ENCODE measurements at places on chromosomes 7 and 10.

- DNase-seq: no peak
Measured at GRCh38 chr7:150516956-150517745, 2.5 kb downstream of the GIMAP7 start.

DNA sequence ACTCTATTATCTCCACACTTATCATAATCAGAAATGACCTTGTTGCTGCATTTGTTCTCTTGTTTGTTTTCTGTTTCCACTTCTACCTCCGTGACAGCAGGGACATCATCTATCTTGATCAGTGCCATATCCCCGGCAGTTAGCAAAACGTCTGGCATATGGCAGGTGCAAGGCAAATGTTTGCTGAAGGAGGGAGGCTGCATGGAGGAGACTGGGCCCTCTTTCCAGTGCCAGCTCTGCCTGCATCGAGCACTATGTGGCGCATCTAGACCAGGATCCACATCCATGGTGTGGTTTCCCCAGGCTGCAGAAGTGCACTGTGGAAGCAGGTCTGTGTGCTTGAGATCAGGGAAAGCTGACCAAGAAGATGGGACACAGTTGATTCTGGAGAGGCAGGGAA lies 181.2 kb downstream of the KCNMA1 start:
- no peak for DNase-seq

DNA sequence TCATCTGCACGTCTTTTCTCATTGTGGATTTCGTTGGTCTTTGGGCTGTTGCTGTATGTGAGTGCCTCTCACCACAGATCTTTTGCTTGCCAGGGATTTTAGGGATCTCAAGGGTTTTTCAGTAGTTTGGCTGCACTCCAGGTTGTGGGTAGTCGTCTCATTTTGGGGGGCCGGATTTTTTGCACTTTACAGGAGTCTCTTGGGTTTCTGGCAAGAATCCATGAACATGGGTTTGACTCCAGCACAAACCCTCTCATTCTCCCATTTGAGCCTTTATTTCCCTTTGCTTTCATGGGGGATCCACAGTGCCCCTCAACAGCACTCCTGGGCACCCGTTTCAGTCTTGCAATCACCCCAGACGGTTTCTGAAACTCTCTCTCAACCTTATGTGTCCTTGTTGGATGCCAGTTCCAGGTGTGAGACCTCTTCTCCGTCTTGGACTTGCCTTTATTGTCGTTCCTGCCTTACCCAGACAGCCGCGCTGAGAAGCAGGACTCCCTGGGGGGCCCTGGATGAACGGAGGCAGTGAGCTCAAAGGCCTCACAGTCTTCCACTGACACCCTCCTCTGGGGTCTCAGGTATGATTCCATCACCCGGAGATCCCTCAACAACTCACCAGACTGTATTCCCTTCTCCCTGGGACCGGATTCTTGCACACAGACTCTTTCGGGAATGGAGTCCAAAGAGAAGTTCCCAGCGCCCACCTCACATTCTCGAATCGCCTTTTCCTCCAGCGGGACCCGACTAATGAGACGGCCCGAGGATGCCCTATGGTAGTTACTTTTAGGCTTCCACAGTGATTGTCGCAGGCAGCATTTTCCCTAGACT lies 18.8 kb upstream of the ZNF273 start:
- DNase-seq: no peak

DNA sequence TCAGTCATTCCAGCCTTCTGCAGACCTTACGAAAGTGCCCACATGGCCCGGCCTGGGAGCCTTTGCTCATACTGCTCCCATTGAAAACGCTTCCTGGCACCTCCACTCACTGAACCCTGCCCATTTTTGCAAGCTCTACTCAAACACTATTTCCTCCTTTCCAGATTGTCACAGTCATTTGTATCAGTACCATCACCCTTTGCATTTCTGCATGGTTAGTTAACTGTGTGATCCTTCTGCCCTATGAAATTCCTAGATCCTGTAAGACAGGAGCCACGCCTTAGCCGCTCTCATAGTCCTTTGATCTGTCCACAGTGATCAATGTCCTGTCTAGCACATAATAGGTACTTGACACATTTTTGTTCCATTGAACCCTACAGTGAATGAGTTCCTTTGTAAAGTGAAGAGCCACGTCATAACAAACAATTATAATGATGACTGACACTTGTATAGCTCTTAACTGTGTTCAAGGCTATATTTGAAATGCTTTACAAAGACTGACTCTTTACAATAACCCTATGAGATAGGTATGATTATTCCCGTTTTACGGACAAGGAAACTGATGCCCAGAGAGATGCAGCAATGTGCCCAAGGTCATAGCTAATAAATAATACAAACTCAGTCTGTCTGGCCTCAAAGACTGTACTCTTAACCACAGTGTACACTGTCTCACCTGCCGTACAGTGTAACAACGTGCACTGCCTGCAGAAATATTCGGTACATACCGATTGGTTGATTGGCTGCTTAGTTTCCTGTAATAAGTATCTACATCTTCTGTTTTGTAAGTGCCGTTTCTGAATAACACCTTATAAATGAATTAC lies 16.6 kb upstream of the ITIH2 start:
- DNase-seq: no peak

DNA sequence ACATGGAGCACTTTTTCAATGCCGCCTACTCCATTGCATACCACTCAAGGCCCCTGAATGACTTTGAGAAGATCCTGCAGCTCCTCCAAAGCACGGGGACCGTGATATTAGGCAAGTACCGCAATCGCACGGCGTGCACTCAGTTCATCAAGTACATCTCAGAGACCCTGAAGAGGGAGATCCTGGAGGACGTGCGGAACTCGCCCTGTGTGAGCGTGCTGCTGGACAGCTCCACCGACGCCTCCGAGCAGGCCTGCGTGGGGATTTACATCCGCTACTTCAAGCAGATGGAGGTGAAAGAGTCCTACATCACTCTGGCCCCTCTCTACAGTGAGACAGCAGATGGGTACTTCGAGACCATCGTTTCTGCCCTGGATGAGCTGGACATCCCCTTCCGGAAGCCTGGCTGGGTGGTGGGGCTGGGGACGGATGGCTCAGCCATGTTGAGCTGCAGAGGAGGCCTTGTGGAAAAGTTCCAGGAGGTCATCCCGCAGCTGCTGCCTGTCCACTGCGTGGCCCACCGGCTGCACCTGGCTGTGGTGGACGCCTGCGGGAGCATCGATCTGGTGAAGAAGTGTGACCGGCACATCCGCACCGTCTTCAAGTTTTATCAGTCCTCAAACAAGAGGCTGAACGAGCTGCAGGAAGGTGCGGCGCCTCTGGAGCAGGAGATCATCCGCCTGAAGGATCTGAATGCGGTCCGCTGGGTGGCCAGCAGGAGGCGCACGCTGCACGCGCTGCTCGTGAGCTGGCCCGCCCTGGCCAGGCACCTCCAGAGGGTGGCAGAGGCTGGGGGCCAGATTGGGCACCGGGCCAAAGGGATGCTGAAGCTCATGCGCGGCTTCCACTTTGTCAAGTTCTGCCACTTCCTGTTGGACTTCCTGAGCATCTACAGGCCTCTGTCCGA lies 12.7 kb upstream of the ATP6V0E2 start:
- DNase-seq: no peak

DNA sequence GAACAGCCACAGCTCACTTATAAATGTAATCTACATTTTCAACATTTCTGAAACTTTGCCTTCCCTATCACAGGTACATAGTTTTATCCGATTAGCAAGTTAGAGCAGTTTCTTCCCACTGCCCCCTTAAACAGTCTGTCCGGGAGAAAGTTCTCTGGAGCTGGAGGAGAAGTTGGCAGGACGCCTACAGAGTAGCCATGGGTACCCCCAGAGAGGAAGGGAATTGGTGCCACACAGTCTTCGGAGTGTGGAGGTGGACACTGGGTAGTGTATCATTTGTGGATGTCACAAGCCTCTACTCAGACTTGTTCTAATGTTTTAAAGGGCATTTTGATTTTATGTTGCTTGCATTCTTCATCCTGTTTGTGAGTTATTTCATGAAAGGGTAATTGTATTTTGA lies 39.0 kb downstream of the TAF3 start:
- DNase-seq: no peak

DNA sequence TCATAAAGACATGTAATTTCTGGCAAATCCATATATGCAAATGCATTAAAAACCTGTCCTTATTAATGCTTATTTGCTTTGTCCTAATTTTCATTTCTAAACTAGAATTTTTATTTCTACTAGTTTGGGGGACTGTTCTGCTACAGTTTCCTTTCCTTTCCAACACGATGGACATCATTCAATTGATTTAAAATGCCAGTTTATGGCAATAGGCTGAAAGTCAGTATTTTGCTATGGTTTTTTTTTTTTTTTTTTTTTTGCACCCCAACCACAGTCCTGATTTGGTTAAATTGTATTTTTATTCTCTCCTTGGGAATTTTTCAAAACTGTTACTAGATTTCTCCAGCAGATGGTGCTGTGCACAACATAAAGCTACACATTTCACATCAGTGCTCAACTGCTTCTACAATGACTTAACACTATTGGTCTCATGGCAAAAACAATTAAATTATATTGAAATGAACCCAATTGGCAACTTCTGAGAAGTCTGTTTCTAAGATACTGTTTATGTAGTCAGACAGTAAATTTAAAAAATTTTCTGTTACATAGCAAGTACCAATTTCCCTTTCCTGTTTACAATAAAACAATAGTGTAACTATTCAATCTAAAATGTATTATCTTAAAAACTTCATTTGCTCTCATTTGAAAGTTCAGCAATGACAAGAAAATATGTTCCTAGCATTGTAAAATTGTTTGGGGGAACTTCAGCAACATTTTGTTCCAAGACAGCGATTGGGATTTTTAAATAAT lies 193.8 kb upstream of the CCDC6 start:
- no peak for DNase-seq

DNA sequence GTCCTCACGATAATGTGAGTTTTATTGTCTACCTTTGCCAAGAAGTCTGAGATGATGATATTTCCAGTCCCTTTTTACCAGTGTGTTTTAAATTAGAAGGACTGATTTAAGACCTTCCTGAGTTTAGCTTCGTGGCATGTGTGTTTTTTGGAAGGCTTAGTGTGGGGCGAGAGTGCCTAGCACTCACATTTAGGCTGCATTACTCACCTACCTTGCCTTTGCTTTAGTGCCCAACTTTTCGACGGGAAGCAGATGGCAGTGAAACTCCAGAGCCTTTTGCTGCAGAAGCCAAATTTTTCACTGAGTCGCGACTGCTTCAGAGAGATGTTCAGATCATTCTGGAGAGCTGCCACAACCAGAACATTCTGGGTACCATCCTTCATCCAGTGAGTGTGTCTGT lies 50.9 kb downstream of the SND1 start:
- DNase-seq: no peak

DNA sequence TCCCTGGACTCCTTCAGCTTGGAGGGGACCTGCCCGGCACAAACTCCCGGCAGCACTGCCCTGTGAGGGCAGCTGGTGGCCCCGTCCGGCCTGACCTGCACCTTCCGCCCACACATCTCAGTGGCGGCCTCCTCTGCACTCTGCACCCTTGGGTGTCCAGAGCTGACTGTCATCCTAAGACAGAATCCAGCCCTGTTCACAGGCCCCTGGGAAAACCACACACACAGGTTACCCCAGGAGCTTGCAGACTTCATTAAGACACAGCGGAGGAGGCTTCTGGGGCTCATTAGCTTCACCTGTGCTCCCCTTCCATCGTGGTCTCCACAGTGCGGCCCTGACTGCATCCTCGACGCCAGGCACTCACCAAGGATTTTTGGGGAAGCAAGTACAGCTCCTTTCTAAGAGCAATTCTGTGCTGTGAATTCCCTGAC lies 51.5 kb upstream of the SHH start:
- no peak for DNase-seq

GRCh38 chr7:107387573-107388219 lies 82.2 kb upstream of the GPR22 start:
- DNase-seq: no peak

- no peak for DNase-seq
Measured at GRCh38 chr10:33657913-33658312, 323.4 kb upstream of the NRP1 start.

- no peak for DNase-seq
Measured at GRCh38 chr7:2639695-2640481, 8.1 kb downstream of the TTYH3 start.

DNA sequence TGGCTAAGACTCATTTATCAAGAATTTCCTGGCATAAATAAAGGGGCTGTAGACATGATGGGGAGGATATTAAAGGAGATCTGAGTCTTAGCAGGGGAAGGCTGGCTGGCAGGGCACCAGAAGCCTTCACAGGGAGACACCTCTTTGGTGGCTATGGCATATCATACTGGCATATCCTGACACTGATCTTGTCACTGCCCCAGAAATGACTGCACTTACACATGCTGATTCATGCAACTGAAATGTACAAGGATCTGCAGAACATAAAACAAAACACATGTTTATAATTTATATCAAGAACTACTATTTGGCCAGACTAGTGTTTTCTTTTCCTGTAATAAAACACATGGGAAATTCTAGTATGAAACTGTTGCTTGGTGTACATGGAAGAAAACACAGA lies 5.5 kb upstream of the LIPN start:
- DNase-seq: no peak

- no peak for DNase-seq
Measured at GRCh38 chr10:60312818-60313588, 76.7 kb downstream of the ANK3 start.

DNA sequence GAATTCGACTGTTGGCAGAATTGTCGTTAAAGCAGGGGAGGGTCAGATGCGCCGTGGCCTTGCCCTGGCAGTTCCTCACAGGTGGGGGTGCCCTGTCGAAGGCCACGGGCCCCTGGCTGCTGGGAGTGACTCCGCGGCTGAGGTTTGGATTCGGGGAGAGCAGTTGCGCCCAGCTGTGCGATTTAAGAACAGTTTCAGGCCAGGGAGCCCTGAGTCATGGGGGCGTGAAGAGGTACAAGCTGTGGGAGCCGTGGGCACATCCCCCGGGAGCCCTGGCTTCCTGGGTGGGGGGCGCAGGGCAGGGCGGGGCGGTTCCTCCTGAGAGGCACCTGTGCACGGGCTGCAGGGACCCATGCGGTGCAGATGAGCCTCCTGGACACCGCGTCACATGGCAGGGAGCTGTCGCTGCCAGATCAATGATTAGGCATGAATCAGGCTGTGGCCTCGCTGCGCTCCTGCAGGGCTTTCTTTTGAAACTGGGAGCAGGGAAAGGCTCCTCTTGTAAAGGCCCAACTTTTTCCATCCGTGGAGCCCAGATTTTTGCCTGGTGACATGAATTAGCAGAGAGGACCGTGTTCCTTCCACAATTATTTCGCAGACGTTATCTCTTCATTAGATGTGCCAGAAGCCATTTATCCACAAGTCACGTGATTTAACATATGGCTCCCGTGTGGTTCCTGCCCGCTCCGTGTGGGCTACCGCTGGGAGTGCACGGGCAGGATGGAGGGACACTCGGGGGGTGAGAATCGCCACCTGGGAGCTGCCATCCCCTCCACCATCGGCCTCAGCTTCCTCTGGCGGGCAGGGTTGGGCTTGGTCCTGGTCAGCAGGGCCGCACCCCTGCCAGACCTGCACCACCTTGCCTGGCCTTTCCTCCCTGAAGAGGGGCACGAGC lies 918 bp downstream of the PWWP2B start:
- no peak for DNase-seq
